ENCODE measurements at places on chromosomes 16 and 17.

GRCh38 chr16:73265124-73265837, 217.4 kb upstream of the ZFHX3 start:
- no peak for DNase-seq

GRCh38 chr17:61474235-61474927, 22.2 kb downstream of the TBX4 start:
- no peak for DNase-seq

DNA sequence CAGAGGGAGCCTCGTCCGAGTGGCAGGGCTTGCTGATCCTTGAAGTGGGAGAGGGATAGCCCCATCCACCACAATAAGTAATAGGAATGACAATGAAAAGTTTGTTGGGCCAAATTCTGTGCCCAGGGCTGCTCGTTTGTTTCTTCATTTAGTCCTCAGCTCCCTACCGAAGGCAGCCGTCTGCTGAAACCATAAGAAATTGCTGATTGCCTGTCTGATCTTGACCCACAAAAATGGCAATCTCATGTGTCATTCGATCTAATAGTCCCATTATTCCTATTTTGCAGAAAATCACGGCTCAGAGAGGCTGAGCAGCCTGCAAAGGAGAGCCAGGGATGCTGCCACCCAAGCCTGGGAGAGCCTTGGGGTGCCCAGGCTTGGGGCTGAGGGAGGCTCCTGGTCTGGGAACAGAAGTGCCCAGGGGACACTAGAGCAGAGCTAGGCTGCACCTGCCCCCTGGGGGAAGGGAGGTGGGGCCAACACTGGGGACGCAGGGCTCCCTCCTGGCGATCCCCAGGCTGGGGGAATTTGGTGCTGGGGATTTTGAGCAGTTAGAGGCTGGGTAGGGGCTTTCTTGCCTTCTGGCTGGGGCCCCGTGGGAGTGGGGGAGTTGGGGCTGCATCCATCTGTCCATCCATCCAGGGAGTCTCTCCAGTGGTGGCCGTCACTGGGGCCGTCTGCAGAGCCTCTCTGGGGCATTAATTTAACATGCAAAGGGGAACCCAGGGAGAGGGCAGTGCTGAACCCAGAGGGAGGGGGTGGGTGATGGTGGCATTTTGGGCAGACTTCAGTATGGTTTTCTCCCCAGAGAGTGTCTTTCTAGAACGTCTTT, 53.5 kb downstream of the SOCS1 start:
- no peak for DNase-seq

GRCh38 chr16:80754476-80754875, 49.9 kb downstream of the CDYL2 start:
- no peak for DNase-seq

DNA sequence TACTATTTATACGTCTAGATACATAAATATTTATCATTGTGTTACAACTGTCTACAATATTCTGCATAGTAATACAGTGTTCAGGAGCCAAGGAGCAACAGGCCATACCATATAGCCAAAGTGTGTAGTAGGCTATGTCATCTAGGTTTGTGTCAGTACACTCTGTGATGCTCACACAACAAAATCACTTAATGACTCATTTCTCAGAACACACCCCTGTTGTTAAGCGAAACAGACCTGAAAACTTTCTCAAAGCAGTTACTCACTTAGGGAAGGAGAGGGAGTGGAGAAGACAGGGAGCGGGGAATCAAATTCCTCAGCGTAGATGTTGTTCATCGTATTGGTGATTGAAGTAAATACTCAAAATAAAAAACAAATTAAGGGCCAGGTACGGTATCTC, 269.5 kb downstream of the STX8 start:
- no peak for DNase-seq

GRCh38 chr17:56740481-56740880, 93.2 kb downstream of the C17orf67 start:
- no peak for DNase-seq

- DNase-seq, result no peak
These were observed 124.9 kb upstream of the KCNJ16 start for GRCh38 chr17:69949973-69950695.

DNA sequence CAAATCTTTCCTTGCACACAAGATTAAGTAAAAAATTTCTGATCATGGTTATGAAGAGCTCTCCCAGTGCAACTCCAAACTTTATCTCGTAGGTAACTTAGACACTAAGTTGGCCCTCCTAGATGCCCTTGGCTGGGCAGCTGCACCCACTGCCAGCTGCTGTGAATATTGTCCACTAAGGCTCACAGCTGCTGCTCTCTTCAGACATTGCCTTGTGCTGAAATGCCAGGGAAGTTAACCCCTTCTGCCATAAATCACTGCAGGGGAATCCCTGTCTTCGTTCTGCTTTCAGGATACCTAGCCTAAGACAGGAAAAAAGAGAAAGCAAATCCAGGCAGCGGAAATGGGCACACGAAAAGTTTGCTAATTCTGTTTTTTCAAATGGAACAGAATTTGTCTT, 106.4 kb downstream of the IRX5 start:
- DNase-seq, result no peak

- no peak for DNase-seq
These were observed 75.8 kb downstream of the WNT3 start for GRCh38 chr17:46742565-46743270.

- no peak for DNase-seq
These were observed 748 bp downstream of the ATF7IP2 start for GRCh38 chr16:10386517-10387100.
